ENCODE measurements at places on chromosomes 4 and X. TPM values are rescaled to one million over a fixed set of nuclear protein-coding genes. Genes with fewer than 3 reads are reported as not detected.

DNA sequence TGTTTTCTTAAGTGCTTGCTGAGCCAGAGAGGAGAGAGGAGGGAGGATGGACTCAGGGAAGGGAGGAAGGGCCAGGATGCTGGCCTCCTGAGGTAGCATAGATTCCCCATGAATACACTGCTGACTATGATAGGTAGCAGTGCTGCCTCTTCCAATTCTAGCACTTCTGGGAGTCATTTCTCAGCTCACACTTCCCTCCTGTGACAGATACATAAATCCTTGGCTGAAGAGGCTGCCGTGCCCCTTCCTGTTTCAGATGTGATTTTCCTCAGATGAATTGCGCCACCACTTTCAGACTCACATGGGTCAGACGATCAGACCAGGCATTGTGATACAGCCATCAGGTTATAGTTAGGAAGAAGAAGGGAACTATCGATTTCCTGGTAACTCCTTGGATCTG, 22.4 kb downstream of the TSC22D3 start:
- DNase-seq: no peak

The SLC7A11 gene
- 32.9 TPM for total RNA-seq

- no peak for DNase-seq
These were observed 275.6 kb downstream of the SLC7A11 start for GRCh38 chr4:137966504-137966903.

DNA sequence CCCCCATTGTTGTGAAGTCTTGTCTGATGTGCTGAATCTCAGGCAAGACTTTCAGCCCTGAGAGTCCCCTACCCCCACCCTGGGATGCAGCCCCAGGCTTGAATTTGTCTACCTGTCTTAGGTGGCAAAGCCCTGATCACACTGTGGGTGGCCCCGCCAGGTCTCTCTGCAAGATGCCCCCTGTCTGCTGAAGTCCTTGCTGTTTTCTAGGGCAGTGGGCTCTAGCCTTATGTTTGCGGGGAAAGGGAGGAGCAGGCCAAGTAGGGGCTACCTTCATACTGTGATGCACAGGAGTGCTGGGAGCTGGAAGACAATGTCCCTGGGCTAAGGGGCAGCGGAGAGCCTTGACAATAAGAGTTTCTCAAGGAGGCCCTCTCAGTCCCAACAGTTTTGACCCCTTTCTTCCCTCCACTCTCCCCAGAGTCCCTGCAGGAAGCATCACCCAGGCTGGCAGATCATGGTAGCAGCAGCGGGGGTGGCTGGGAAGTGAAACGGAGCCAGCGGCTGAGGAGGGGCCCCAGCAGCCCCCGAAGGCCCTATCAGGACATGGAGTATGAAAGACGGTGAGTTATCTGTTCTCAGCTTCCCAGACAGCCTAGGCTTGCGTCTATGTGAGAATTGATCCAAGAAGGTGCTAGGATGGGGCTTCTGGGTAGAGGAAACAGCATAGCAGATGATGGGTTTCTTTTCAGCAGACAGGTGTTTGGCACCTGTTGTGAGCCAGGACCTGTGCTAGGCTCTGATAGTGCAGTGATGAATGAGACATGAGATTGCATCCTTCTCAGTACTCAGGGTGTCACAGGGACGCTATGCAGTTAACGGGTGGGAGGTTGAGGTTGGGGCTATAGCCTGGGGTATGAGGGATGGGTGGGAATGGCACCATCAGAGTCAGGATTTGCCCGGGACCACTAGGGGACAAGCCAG, 2.2 kb downstream of the RBM10 start:
- no peak for DNase-seq

DNA sequence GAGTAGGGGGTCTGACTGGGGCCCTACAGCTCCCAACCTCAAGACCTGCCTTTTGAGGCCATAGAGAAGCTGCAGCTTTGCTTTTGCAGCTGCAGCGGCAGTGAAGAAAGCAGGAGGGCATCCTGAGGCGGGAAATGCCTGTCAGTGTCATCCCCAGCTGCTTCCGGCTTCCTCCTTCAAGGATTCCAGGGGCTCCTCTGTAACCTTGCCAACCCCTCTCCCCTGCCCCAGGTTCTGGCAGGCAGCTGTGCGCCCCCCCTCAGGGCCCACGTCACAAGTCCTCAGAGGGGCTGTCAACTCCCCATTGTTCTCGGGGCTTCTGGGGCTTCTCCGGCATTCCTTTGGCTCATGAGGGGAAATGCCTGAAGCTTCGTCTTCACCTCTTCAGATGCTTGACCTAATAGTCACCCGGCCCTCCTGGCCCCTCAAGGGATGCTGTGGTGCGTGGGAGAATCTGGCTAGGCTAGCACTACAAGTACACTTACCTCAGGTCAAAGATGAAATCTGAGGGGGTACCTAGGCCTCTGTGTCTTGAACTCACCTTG, 31.9 kb downstream of the APLN start:
- DNase-seq: peak; percentile 40

DNA sequence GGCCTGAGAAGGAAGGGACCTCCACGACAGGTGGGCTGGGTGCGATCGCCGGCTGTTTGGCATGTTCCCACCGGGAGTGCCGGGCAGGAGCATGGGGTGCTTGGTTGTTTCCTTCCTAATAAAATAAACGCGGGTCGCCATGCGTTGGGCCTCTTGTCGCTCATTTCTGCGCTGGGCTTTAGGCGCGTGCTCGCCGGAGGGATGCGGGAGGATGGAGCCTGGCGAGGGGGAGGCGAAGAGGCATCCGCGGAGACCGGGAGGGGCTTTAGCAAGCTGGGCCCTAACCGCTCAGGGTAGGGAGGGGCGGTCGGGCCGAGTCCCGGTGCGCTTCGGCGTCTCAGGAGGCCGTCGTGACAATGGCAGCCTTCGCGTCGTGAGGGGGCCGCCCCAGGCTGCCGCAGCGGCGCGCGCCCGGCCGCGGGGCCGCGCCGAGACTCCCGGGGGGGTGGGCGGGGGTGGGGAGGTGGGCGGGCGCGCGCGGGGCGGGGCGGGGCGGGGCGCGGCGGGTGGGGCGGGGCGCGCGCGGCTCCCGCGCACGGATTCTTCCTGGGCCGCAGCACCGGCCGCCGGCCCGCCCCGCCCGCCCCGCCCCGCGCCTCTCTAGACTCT, 476 bp upstream of the GDI1 start:
- no peak for DNase-seq

DNA sequence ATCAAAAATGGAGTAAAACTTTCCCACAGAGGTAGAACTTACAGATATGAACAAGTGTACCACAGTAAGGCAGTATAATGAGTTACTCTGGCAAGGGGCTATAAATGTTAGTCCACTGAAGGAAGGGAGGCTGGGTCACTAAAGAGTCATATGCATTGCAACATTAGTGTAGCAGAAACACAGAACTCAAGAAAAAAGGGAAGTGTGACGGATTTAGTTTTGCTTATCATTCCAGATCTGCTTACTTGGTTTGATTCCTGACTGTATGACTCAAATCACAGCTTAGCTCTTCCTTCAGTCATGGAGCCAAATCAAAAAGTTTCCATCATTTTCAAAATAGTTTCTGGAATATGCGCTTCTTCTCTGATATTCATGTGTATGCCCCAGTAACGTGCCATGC, 148.7 kb downstream of the FSTL5 start:
- DNase-seq: no peak

The CCKAR gene
- total RNA-seq: 1.9 TPM

The CHRDL1 gene
- total RNA-seq: not detected

DNA sequence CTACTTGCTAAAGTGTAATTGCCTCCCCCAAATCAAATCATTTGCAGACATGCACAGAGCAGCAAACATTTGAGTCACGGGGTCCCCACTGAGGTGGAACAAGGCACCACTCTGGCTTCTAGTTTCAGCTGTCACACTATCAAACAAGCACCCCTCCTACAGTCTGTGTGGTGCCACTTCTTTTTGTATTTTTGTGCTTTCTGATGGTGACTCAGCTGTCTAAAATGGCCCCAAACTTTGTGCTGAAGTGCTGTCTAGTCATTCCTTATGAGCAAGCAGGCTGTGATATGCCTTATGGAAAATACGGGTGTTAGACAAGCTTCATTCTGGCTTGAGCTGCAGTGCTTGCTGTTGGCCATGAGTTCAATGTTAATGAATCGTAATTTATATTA, 15.4 kb downstream of the IGFBP7 start:
- DNase-seq: no peak

GRCh38 chr4:18630218-18631110, 608.9 kb upstream of the LCORL start:
- DNase-seq: no peak

DNA sequence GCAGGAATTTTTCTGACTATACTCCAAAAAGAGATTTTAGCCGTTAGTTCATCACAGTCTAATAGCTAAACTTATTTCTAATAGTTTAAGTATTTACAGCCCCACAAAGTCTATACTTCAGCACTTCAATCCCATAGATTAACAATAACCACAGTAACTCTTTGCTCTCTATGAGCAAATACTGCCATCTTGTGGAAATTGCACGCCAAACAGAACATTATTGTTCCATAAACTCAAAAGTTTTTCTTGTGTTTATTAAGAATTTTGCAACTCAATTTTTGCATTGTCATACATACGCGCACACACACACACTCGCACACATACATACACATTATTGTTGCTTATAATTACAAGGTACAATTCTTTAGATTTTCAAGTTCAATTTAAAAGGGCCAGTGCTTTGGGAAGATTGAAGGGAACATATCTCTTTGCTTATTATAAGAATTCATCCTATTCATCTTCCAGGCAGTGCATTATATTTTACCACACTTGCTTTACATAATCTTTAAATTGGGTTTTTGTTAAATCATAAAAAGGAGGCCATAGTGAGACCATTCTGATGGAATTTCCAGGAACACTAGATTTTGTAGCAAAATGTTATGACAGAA, 63.8 kb upstream of the ATOH1 start:
- DNase-seq: peak; percentile 29

GRCh38 chr4:26094076-26094475, 180.1 kb downstream of the SMIM20 start:
- no peak for DNase-seq

The HS6ST2 gene
- 33.7 TPM for total RNA-seq

DNA sequence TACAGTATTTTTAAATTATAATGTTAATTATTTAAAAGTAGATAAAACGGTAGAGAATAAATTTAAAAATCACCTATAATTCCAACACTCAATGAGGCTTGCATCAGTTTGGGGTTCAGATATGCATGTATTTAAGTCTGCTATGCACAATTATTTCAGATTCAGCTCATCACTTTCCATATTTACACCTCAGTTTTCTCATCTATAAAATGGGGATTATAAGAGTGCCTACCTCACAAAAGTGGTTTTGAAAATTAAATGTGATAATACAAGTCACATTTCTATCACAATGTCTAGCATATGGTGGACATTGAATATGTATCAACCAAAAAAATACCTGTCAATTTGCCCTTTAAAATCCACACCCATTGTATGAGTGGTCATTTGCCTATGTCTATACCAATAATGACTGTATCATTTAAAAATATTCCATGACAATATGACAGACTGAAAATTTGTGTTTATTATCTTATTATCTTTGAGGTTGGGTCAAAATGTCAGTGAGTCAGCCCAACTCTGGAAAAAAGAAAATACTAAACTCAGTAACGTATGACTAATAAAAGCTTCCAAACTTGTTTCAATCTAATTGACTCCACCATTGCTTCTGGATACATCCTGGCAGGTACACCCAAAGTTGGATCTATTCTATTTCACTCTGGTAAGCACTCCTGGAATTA, 20.8 kb downstream of the OR13H1 start:
- no peak for DNase-seq

DNA sequence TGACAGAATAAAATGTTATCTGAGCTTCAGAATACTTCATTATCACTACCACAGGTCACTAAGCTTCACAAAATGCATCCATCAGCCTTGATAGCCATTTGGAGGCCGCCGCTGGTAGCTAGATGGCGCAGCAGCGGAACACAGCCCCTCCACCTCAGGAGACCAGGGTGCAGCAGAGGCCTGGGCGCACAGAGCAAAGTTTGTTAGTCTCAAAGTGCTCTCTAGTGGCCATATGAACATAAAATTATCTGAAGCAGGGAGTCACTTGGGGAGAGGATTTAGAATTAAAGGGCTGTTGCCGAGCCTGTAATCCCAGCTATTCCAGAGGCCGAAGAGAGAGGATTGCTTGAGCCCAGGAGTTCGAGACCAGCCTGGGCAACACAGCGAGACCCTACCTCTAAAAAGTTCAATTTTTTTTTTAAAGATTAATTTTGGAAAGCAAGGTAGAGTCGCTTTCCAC, 8.1 kb upstream of the DCTD start:
- DNase-seq: peak; percentile 84

- no peak for DNase-seq
These were observed 63.4 kb upstream of the S100G start for GRCh38 chrX:16586377-16587112.

The SLC26A1 gene
- 9.6 TPM for total RNA-seq

- DNase-seq: no peak
These were observed 45.0 kb downstream of the PIR start for GRCh38 chrX:15448010-15448639.

DNA sequence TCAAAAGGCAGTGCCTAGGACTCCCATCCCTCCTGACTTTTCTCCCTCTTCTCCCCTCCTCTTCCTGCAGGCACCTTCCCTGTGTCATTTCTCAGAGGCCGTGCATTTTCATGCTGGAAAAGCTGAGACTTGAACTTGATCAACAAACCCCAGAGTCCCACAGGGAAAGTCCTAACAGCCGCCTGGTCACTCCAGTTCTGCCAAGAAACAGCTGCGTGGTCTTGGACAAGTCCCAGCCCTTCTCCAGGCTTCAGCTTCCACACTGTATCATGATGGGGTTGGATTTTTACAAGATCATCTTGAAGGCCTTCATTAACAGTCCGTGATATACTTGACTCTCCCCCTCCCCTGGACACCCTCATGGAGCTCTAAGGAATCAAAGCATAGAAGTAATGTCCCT, 366.0 kb downstream of the BCOR start:
- DNase-seq: no peak

DNA sequence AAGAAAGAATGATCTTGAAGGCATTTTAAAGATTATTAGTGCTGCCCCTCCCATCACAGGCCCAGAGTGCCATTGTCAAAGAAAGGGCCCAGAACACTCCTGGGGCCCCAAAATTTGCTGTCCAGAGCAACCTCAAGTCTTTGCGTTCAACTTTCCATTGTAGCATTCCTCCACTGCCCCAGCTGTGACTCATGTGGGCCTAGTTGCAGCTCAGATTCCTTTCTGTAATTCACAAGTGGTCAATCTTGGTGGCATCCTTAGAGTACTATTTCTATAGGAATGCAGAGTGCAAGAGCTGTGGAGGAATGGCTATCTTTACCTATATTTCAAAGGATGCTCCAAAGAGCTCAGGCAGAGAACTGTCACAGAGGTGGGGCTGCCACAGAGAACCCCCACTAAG, 1500.8 kb upstream of the IGFBP7 start:
- no peak for DNase-seq

The SATL1 gene
- total RNA-seq: 0.19 TPM

DNA sequence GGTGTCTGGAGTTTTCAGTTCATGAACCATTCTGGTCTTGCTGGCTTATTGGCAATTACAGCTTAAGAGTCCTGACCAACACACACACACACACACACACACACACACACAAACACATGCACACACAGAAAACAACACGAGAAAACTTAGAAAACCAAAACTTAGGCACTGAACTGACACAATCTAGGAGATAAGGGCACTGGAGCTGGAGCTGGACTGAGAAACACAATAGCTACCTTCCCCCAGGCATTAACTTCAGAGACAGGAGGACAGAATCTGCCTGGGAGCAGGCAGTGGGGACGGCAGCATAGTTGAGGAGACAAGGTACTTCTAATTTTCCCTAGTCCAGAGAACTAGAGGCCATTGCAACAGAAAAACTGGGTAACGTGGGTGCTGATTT, 62.3 kb downstream of the LNX1 start:
- no peak for DNase-seq

All from Caco-2 (cell line).